ENCODE measurements at places on chromosomes 2 and 18.

DNA sequence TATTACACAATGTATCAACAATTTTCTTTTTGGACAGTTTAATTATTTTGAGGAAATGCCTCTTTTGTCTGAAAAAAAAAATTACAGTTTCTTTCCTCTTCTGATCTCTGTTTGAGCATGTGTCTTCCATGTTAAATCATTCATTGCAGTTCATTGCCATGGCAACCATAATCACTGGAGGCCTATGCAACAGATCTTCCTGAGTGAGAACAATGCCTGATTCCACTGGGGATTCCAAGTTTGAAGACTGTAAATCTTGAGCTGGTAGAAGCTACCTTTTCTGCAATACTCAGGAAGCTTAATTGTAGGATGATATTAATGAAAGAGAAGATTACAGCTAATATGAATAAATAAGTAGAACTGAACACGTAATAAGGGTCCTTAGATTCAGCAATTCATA lies 721.4 kb upstream of the CNTNAP5 start:
- DNase-seq = no peak

DNA sequence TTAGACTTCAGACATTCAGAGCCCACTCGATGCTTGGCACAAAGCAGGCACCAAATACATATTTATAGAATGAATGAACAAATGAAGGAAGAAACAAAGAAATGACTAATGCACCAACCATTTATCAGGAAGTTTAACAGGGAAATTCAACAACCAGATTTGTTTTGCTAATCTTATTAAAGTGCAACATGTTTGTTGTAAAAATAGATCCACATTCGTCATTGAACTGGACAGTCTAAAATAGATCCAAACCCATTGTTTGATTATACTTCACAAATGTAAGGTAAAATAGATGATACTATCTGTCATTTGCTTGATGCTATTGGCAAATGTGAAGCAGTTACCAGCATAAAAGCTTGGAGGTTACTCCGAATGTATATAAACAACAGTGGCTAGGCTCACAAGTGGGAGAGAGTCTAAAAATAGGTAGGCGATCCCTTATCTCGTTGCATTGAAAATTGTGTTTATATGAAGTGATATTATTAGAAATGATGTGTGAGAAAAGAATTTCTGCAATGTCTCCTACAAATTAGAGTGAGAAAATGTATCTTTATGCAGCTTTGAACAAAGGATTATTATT lies 246.2 kb downstream of the NEDD4L start:
- DNase-seq = no peak

DNA sequence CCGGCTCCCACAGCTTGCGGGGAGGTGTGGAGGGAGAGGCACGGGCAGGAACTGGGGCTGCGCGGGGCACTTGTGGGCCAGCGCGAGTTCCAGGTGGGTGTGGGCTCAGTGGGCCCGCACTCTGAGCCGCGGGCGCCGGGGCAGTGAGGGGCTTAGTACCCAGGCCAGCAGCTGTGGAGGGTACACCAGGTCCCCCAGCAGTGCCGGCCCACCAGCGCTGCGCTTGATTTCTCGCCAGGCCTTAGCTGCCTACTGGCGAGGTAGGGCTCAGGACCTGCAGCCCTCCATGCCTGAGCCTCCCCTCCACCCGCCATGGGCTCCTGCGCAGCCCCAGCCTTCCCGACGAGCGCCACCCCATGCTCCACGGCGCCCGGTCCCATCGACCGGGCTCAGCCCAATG lies 337.9 kb upstream of the ACVR2A start:
- no peak for DNase-seq

- no peak for DNase-seq
These were observed 537.6 kb upstream of the SETBP1 start for GRCh38 chr18:44143072-44143471.

DNA sequence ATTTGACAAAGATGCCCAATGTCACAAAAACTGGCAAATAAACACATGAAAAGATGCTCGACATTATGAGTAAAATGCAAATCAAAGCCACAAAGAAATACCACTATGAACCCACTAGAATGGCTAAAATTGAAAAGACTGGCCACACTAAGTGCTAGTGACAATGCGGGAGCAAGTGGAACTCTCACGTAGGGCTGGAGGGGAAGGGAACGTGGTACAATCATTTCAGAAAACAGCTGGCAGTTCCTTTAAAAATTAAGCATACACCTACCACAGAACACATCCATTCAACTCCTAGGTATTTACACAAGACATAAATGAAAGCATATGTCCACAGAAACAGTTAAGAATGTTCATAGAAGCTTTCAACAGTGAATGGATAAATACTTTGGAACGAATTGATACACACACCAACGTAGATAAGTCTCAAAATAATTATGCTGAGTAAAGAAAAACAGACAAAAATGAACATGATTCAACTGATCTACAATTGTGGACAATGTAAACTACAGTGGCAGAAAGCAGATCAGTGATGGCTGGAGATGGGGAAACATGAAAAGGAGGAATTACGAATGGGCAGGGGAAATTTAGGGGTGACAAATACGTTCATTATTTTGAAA lies 71.7 kb downstream of the MYOM1 start:
- no peak for DNase-seq

- no peak for DNase-seq
These were observed 41.2 kb downstream of the KYNU start for GRCh38 chr2:142918624-142919023.

- DNase-seq = no peak
These were observed 53.1 kb downstream of the FIGN start for GRCh38 chr2:163682695-163683094.

DNA sequence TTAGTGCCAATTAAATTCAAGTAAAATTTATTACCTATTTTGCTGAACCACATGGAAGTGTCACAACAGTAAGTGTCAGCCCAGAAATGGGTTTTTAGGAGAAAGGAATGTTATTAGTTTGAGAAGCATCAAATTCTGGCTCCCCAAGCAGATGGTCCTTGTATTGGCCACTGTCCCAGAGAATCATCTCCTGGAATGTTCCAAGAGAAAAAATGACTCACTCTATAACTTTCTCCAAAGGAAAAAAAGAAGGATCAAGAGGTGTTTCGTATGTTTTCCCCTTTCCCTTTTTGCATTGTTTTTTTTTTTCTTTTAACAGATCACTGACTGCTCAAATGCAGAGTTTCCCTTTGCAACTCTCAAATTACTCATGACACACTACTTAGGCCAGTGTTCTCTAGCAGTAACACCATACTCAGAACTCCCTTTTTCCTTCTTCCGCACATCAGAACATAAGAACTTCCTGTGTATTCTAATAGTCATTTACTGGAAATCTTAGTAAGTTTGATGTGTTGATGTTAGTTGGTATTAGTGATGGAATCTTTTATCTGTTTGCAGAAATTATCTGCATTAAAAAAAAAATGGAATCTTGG lies 390.3 kb downstream of the GPD2 start:
- no peak for DNase-seq

GRCh38 chr18:28065031-28065792 lies 111.7 kb downstream of the CDH2 start:
- no peak for DNase-seq

- DNase-seq = no peak
These were observed 10.4 kb downstream of the SLC4A3 start for GRCh38 chr2:219637842-219638185.

GRCh38 chr2:101704046-101704466 lies 6.5 kb downstream of the MAP4K4 start:
- DNase-seq = no peak

DNA sequence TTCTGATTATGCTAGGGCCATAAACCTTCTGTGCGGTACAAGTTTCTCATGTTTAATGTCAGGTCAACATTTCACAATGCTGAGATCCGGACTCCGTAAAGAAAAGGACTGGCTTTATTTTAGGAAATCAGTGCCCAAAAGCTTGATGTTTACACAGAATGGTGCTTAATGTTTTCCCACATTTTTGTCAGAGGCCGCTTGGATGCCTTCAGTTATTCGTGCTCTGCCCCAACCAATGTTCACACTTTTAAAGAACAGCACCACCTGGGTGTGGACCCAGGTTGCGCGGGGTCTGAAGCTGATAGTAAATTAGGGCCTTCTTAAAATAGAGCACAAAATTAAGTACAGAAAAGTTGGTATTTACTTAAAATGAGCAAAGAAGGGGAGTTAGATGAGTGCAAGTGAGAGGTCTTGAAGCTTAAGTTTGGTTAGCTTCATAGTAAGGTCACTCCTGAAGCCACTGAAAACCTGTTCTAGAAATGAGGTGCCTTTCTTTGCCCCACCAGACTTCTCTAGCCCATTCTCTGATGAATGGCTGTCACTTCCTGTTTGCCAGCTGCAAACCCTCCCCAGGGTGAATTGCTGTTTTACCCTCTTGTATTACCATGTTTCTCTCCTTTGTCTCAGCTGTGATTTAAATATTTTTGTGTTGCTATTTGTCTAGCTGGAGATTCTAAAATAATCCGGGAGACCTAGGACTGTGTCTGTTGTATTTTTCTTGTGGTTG lies 20.5 kb downstream of the SLC3A1 start:
- no peak for DNase-seq

DNA sequence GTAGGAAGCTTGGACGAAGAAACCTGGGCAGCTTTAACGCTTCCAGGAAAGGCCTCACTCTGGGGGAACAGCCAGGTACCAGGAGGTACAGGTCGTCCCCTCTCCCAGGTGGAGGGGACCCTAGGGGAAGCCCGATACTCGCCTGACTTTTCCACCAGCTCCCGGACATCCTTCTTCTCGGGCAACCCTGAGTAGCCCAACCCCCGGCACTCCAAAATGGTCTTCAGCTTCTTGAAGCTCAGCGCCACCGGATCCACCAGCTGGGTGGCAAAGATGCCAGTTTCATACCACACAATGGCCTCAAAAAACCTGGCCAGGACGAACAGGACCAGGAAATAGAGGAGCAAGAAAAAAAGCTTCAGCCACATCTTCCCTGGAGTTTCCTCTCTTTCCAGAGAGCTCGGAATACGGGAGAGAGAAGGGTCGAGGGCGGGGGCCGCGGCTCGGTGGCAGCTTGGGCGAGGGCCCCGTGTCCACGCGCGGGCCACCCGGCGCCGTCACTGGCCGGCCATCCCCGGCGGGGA lies 1.1 kb downstream of the RNF103 start:
- DNase-seq = peak; percentile 17

GRCh38 chr2:43890855-43891254 lies 52.1 kb downstream of the ABCG8 start:
- DNase-seq = no peak

- no peak for DNase-seq
These were observed 417.6 kb downstream of the ZNF521 start for GRCh38 chr18:24934258-24934932.

GRCh38 chr2:207217442-207217841 lies 51.7 kb upstream of the KLF7 start:
- DNase-seq = no peak

DNA sequence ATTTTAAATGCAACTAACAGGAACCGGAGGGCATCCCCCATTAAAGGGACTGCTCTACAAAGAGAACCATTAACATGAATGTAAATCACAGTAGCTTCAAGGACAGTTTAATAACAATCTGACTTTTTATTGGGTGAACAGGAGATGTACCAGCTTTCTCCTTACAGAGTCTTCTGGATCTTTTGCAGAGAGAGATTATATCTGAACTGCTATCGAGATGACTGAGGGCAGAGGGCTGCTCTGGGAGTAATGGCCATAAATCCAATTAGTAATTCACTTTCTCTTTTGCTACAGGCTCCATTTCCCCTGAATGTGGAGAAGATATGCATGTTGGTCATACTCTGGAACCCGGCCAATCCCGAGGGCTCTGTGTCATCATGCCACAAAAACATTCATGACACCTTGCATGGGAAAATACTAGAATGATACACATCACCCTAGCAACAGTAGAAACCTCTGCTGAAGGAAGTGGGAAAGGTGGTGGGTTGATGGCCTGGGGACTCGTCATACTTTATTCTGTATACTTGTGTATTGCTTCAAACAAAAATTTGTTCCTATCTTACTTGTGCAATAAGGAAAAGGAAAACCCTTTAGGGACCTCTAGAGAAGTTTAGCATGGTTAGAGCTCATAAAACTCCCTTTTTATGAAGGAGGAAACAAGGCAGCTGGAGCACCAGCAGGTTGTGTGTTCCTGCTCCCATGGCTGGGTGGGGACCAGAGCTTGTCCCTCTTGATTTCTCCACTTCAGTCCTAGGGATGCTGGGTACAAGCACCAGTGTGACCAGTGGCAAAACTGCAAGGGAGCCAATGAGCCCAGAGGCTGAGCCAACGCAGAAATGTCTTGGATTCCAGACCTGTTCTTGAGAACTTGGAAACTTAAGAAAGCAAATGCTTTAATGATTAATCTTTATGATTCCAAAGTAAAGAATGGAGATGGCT lies 26.0 kb downstream of the CTAGE1 start:
- no peak for DNase-seq

- DNase-seq = no peak
These were observed 75.3 kb upstream of the SIX3 start for GRCh38 chr2:44866152-44866551.

DNA sequence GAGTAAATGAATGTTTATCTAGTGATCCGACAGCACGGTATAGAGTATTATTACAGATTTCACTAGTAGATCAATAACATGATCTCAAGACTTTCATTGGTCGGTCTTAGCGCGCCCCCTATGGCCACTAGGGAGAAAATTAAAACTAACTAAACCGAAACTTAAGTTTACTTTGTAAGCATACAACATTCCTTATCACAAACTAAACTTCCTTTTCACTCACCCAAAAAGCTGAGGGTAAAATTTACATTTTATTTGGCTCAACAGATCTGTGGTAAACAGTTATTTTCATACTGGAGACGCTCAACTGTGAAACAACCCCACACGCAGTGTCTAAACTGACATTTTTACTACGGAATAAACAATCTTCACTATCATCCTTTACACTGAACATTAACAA lies 215.6 kb upstream of the MAP2 start:
- DNase-seq = no peak

DNA sequence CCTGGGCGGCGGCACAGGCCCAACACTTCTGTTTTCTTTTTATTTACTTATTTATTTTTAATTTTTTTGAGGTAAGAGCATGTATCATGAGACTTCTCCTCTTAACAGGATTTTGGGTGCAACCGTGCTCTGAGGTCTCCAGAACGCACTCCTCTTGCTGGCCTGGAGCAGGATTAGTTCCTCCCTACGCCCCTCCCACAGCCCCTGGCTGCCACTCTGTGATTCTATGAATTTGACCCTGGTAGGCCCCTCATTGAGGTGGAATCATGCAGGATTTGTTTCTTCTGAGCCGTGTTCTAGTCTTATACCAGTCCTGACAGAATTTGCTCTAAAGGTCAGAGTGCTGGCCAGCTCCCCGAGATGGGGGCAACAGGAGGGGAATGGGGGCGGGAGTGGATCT lies 106.5 kb upstream of the HS6ST1 start:
- DNase-seq = no peak

- no peak for DNase-seq
These were observed 3.4 kb downstream of the CYRIA start for GRCh38 chr2:16661936-16662839.

Measured in T-helper 2 cell treated with Interferon-gamma antibody and Interleukin-4, amounts not matched to agents 5 μg/mL and 100 μg/mL, for 36 hours (primary cell).